ENCODE measurements at places on chromosomes 16 and 17. TPM values are rescaled to one million over a fixed set of nuclear protein-coding genes. Genes with fewer than 3 reads are reported as not detected.

The LYZL6 gene
- total RNA-seq = not detected

- H3K4me3 ChIP-seq = no peak overlapping the region
- no peak for DNase-seq
- H3K36me3 ChIP-seq = no peaks in the 10 kb centered on the region
- H3K4me1 ChIP-seq = no peaks in the 10 kb centered on the region
Observed at GRCh38 chr17:72240333-72240732, 119.5 kb downstream of the SOX9 start.

DNA sequence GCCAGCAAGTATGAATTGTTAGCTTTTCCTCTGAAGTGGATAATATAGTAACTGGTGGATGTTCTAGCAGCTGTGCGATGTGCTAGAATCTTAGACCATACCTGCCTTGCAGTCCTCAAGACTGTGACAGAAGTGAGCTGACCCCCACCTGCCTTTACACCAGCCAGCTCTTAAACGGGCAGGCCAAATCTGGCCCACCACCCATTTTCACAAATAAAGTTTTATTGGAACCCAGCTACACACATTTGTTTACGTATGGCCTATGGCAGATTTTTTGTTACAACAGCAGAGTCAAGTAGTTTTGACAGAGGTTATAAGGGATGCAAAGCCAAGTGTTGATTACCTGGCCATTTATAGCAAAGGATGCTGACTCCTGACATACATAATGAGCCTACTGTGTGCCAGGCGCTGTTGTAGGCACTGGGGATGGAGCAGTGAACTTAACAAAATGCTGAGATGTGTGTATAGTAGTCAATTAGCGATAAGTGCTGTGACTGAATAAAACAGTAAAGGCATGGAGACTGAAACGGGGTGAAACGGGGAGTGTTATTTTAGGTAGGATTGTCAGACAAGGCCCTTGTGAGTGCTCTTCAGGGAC lies 79.0 kb downstream of the MSI2 start:
- H3K27ac ChIP-seq = no peak overlapping the region
- DNase-seq = no peak
- H3K36me3 ChIP-seq = no peaks in the 10 kb centered on the region

The CACNG3 gene
- total RNA-seq = not detected

- no peaks in the 10 kb centered on the region for H3K4me1 ChIP-seq
- H3K27ac ChIP-seq = no peak overlapping the region
- no peaks in the 10 kb centered on the region for H3K27me3 ChIP-seq
- no peaks in the 10 kb centered on the region for H3K36me3 ChIP-seq
Observed at GRCh38 chr16:27450196-27450549, 48.2 kb downstream of the IL21R start.

- H3K27me3 ChIP-seq = no peaks in the 10 kb centered on the region
- H3K4me3 ChIP-seq = no peak overlapping the region
- H3K4me1 ChIP-seq = peaks cover 4% of the 10 kb centered on the region
- DNase-seq = no peak
- H3K27ac ChIP-seq = no peak overlapping the region
Observed at GRCh38 chr17:20087538-20088250, 78.5 kb downstream of the SPECC1 start.

The ALDH3A2 gene
- total RNA-seq = 75.0 TPM

DNA sequence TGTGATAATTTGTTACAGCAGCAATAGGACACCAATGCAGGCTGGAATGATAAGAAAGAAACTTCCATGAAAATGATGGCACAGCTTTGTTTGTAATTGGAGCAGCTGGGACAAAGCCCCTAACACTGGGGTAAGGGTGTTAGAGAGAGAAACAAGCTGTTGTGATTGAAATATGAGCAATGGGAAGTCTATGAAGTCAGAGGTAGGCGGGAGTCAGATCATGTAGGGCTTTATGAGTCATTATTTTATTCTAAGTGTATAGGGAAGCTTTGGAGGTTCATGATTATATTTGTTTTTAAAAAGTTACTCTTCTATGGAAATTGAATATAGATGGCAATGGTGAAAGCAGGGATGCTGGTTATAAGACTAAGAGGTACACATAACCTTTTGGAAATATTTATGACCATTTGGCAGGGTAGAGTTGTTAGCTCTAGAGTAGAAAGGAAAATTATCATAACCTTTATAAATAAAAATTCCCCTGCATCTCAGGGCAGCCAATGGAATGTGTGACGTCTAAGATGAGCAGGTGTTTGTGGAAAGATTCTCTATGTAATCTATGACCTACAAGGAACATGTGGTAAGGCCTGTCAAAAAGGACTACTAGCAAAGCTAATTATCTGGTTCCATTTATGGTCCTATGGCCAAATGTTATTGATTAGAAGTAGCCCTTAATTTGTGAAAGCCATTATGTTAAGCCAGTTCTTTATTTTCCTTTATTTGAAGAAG lies 85.6 kb downstream of the KCNJ2 start:
- DNase-seq = no peak
- H3K27ac ChIP-seq = no peak overlapping the region
- H3K4me1 ChIP-seq = no peaks in the 10 kb centered on the region
- no peak overlapping the region for H3K4me3 ChIP-seq
- no peaks in the 10 kb centered on the region for H3K36me3 ChIP-seq

The PRAC2 gene
- total RNA-seq = not detected

The KRTAP17-1 gene
- total RNA-seq = not detected

DNA sequence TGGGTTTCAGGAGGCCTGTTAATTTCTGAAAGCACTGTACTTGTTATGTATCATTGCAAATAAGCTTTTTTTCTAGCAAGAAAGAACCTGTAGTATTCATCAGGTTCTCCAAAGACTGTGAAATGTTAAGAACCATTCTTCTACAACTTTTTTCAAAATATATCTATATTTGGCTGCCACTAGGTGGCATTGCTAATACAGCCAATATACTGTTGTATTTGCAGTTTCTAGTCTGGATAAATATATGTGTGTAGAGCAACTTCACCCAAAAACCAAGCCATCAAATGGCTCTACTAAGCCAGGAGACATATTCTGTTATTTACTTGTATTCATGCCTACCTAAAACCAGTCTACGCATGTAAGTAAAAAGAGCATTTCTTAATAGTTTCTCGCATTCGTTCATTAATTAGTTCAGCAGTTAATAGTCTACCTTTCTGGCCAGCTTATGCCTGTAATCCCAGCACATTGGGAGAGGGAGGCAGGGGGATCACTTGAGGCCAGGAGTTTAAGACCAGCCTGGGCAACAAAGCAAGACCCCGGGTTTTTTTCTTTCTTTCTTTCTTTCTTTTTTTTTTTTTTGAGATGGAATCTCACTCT lies 39.5 kb downstream of the VMP1 start:
- no peak overlapping the region for H3K27ac ChIP-seq
- peak; percentile 38 for DNase-seq
- H3K27me3 ChIP-seq = no peaks in the 10 kb centered on the region
- H3K4me3 ChIP-seq = no peak overlapping the region
- no peaks in the 10 kb centered on the region for H3K4me1 ChIP-seq

DNA sequence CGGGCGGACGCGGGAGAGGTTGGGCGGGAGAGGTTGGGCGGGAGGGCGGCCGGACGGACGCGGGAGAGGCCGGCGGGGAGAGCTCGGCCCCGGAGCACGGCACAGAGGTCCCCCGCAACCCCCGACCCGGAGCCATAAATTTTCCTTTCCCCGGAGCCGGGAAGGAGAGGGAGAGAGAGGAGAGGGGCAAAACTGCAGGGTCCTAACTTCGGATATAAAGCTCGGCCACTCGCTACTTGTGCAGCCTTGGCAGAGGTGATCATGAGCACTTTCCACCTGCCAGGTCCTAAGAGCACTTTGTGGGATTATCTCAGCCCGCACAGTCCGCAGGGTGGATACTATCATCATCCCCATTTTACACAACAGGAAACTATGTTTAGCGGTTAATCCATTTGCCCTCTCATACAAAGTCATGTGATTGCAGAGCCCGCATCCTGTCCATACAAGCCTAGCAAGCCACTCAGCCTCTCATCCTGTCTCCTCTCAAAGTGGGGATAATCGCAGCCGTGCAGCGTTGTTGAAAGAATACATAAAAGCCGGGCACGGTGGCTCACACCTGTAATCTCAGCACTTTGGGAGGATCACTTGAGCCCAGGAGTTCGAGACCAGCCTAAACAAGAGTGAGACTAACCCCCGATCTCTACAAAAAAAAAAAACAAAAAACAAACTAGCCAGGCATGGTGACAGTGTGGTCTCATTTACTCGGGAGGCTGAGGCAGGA lies 780 bp upstream of the DCAKD start:
- peak overlapping the region; percentile 78 for H3K4me3 ChIP-seq
- DNase-seq = peak; percentile 52
- peak overlapping the region; percentile 79 for H3K27ac ChIP-seq
- H3K27me3 ChIP-seq = no peaks in the 10 kb centered on the region
- H3K4me1 ChIP-seq = peaks cover 6% of the 10 kb centered on the region

DNA sequence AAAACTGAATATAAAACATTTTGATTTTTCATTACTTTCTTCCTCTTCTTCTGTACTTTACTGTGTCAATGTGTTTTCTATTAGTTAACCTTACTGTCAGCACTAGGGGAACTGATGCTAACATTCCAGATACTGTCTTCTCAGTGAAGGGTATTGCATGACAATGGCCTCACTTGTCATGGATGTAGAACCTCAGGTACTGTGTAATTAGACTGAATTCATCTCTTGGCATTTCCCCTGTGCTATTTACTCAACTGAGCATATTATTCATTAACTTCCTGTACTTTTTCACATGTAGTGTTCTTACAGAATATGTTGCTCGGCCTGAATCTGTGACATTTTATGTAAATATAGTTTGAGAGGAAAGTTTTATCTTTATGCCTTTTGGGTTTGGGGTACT lies 237.0 kb downstream of the CA10 start:
- no peak overlapping the region for H3K27ac ChIP-seq
- no peaks in the 10 kb centered on the region for H3K27me3 ChIP-seq
- H3K36me3 ChIP-seq = no peaks in the 10 kb centered on the region
- no peak overlapping the region for H3K4me3 ChIP-seq
- DNase-seq = no peak

The MT4 gene
- not detected for total RNA-seq

The TSNAXIP1 gene
- total RNA-seq = 3.9 TPM

DNA sequence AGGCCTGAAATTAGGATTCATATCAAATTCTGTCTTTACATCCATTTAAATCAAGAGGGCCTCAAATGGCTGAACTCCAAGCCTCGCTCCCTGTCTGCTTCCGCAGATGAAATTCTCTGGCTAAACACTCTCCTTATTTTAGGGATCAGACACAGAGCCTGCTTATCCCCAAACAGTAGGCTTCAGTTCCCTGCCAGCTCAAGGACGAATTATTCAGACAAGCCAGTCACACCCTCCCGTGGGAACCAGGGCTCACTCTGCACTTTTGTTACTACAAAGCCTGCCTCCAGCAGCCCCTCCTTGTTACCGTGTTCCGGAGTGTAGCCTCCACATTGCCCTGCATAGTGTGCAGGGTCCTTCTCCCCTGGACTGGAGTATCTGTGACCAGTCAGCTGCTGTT lies 46.6 kb upstream of the LCMT1 start:
- no peaks in the 10 kb centered on the region for H3K27me3 ChIP-seq
- no peak overlapping the region for H3K4me3 ChIP-seq
- no peaks in the 10 kb centered on the region for H3K36me3 ChIP-seq

GRCh38 chr17:6108382-6108781 lies 38.2 kb downstream of the WSCD1 start:
- no peaks in the 10 kb centered on the region for H3K4me1 ChIP-seq
- no peaks in the 10 kb centered on the region for H3K27me3 ChIP-seq
- no peak overlapping the region for H3K4me3 ChIP-seq

DNA sequence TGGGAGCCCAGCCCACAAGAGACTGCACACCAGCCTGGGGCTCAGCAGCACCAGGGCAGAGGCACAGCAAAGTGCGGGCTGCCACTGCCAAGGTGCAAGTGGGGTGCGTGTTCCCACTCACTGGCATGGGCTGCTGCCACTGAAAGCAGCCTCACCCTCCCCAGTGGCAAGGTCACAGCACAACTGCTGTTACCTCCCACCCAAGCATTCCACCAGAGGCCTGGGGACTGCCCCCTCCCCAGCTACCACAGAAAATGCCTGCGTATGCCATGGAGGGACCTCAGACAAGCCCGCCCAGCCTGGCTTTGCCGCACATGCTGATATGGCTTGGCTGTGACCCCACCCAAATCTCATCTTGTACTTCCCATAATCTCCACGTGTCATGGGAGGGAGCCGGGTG lies 33.1 kb downstream of the MEAK7 start:
- H3K4me1 ChIP-seq = no peaks in the 10 kb centered on the region
- H3K36me3 ChIP-seq = peaks cover 4% of the 10 kb centered on the region

GRCh38 chr16:30398661-30399434 lies 3.6 kb downstream of the ZNF48 start:
- peak; percentile 56 for DNase-seq
- no peaks in the 10 kb centered on the region for H3K27me3 ChIP-seq
- H3K4me3 ChIP-seq = no peak overlapping the region
- peaks cover 9% of the 10 kb centered on the region for H3K4me1 ChIP-seq

DNA sequence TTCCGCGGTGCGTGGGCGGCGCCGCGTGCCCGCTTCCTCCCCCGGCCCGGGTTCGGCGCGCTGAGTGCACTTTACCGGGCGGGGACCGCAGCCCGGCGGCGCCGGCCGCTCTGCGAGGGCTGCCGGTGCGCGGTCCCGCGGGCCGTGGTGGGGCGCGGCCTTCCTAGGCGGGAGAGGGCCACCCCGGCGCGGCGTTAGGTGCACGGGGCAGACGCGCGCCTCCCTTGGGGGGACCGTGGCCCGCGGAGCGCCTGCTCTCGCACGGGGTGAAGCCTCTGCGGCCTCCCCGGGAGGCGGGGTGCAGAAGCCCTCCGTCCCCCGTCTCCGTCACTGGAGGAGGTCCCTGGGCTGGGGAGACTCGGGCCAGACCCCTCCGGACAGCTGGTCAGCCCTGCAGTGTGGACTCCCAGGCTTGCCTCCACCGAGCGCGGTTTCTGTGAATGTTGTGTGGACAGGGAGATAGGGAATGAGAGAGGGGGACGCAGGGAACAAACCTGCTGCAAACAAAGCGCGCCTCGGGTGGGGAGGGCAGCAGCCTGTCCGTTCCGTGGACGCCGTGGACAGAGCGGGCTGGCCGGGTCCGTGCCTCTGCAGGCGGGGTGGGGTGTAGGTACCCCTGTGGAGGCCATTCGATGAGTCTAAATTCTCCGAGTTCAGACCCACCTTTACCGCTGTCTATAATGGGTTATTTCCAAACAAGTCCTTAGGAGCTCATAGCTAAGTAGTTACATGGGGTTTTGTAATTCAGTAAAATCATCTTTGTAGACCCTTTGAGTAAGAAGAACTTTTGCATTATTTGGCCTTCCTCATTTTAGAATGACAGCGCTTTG lies 721 bp downstream of the TBCD start:
- H3K4me3 ChIP-seq = peak overlapping the region; percentile 56
- peaks cover 8% of the 10 kb centered on the region for H3K4me1 ChIP-seq
- peak; percentile 31 for DNase-seq
- no peaks in the 10 kb centered on the region for H3K27me3 ChIP-seq

- no peak for DNase-seq
- H3K36me3 ChIP-seq = peaks cover 42% of the 10 kb centered on the region
- no peak overlapping the region for H3K4me3 ChIP-seq
- H3K27me3 ChIP-seq = no peaks in the 10 kb centered on the region
Observed at GRCh38 chr17:47665655-47666054, 15.9 kb downstream of the KPNB1 start.

The TMEM220 gene
- total RNA-seq = 13.3 TPM

GRCh38 chr17:34414339-34414738 lies 51.3 kb upstream of the CCL1 start:
- H3K27me3 ChIP-seq = no peaks in the 10 kb centered on the region
- no peaks in the 10 kb centered on the region for H3K36me3 ChIP-seq
- DNase-seq = no peak
- no peaks in the 10 kb centered on the region for H3K4me1 ChIP-seq

GRCh38 chr17:60720763-60721531 lies 43.3 kb downstream of the BCAS3 start:
- H3K4me1 ChIP-seq = peaks cover 6% of the 10 kb centered on the region
- no peaks in the 10 kb centered on the region for H3K27me3 ChIP-seq
- no peak overlapping the region for H3K4me3 ChIP-seq
- H3K36me3 ChIP-seq = no peaks in the 10 kb centered on the region
- peak; percentile 85 for DNase-seq
